Smooth muscle cell of the pulmonary artery (primary cell): ENCODE measurements at places on chromosomes 12 and 14. TPM values are rescaled to one million over a fixed set of nuclear protein-coding genes. Genes with fewer than 3 reads are reported as not detected.

The SYCP3 gene
- 0.07 and 0.33 TPM in 2 replicates for total RNA-seq

The TIGAR gene
- total RNA-seq: 10.4 and 13.0 TPM in 2 replicates

The SPTSSA gene
- 9.2 and 16.3 TPM in 2 replicates for total RNA-seq

The NUAK1 gene
- total RNA-seq: 15.6 and 31.4 TPM in 2 replicates

The IL26 gene
- total RNA-seq: 0.13 and 2.0 TPM in 2 replicates

The MYF5 gene
- total RNA-seq: not detected in 2 replicates

The KRT2 gene
- total RNA-seq: not detected in 2 replicates

The RDH16 gene
- 0.13 and 0.17 TPM in 2 replicates for total RNA-seq

The GYS2 gene
- total RNA-seq: 0.03 TPM in 1 of 2 replicates, not detected in the other

The KRT73 gene
- not detected in 2 replicates for total RNA-seq

The ASIC1 gene
- 3.5 and 3.6 TPM in 2 replicates for total RNA-seq

The VDR gene
- 13.0 and 13.6 TPM in 2 replicates for total RNA-seq

The TSPAN9 gene
- 63.0 and 87.8 TPM in 2 replicates for total RNA-seq

The CHGA gene
- not detected in 2 replicates for total RNA-seq
